Ovary (tissue), 10 donors: ENCODE measurements at places on chromosomes 4 and X. TPM values are rescaled to one million over a fixed set of nuclear protein-coding genes. Genes with fewer than 3 reads are reported as not detected.

- DNase-seq: no peak
Observed at GRCh38 chrX:15465347-15465746, 27.8 kb downstream of the PIR start.

The TRIM2 gene
- total RNA-seq: 48.2 TPM

DNA sequence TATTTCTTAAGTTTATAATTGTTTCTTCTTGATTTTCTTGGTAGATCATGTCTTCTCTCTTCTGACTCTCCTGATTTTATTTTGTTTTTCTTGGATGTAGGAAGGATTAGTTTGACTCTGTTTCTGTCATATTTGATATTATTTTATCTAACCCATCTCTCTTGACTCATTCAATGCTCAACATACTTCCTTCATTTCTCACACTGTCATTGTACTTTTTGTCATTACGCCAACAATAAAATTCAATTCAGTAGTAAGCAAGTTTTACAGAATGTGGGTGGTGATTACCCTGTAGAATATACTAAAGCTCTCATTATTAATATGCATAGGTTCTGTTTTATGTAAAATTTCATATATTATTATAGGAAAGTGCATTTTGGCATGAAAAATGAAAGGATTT lies 1303.0 kb upstream of the AGA start:
- no peak for DNase-seq

DNA sequence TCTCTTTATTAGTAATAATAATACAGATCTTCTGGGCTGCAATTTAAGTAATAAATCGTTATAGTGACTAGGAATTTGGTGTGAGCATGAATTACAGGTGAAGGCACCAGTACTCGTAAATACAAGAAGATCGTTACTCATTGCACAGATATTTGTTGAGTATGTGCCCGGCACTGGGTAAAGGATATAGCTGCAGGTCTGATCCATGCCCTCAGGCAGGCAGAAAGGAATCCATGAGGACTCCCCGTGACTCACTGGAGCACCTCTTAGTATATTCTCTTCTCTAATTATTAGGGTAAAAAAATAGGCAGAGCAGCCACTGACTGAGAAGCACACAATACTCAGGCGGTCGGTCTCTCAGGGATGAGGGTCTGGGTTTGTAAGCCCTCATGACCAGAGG lies 868.3 kb downstream of the RAB28 start:
- no peak for DNase-seq
